ENCODE measurements at places on chromosomes 5 and 9.

GRCh38 chr5:172723508-172723907 lies 47.5 kb downstream of the DUSP1 start:
- DNase-seq, result no peak

- DNase-seq, result no peak
Observed at GRCh38 chr5:108686676-108687075, 61.0 kb upstream of the FER start.

DNA sequence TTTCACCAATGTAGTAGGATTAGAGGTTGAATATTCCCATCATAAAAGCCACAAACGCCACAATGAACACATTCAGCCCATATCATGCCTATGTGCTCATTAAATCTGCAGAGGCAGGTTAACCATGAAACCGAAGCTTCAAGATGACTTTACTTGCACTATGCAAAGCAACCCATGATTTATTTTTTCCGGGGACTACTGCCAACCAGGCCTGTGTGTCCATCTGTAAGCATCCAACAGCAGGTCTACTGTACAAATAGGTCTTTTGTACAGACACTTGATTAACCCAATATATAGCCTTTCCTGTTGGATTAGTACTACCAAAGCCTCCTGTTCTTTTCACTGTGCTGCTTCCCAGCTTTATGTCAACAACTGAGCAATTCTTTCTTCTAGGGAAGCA lies 104.9 kb upstream of the CDH10 start:
- peak; percentile 1 for DNase-seq

GRCh38 chr9:131986089-131986488 lies 93.6 kb downstream of the MED27 start:
- DNase-seq, result no peak

- no peak for DNase-seq
Observed at GRCh38 chr9:22356985-22357384, 89.6 kb upstream of the DMRTA1 start.

- DNase-seq, result no peak
Observed at GRCh38 chr5:87109746-87110145, 157.9 kb upstream of the RASA1 start.

GRCh38 chr9:70474413-70474812 lies 60.0 kb upstream of the KLF9 start:
- DNase-seq, result no peak

- DNase-seq, result no peak
Observed at GRCh38 chr9:111037708-111038330, 451 bp downstream of the LPAR1 start.

- DNase-seq, result peak; percentile 63
Observed at GRCh38 chr5:138953387-138954256, 78.5 kb upstream of the LRRTM2 start.

- no peak for DNase-seq
Observed at GRCh38 chr9:130862747-130863146, 27.7 kb downstream of the ABL1 start.

GRCh38 chr5:168110384-168110783 lies 181.1 kb upstream of the WWC1 start:
- no peak for DNase-seq

- DNase-seq, result no peak
Observed at GRCh38 chr9:84481636-84482218, 141.2 kb upstream of the SLC28A3 start.

GRCh38 chr5:57929271-57929670 lies 446.7 kb upstream of the ACTBL2 start:
- DNase-seq, result no peak

- no peak for DNase-seq
Observed at GRCh38 chr5:88670461-88670860, 212.5 kb downstream of the MEF2C start.

- no peak for DNase-seq
Observed at GRCh38 chr5:156556666-156557406, 229.9 kb downstream of the SGCD start.

DNA sequence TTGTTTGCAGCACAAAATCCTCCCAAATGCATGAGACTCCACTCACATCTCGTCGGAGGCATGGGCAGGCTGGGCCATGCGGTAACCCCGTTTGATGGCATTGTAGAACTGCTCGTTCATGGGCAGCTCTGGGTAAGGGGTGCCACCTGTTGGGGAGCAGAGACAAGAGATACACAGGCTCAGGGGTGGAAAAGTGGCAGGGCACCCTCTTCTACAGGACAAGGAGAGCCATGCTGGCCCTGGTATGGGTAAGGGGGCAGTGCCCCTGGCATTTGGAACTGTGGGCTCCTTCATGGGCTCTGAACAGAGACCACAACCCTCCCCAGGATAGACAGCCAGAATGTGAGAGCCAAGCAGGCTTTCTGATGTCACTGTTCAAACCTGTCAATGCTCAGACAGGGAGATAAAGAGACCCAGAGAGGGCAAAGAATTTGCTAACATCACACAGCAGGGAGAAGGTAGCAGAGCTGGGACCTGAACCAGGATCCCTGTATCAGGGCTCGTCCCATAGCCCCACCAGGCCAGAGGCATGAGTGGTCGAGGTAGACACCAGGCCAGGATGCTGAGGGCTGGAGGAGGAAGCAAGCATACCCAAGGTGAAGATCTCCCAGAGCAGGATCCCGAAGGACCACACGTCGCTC lies 33.2 kb upstream of the CSF1R start:
- no peak for DNase-seq

DNA sequence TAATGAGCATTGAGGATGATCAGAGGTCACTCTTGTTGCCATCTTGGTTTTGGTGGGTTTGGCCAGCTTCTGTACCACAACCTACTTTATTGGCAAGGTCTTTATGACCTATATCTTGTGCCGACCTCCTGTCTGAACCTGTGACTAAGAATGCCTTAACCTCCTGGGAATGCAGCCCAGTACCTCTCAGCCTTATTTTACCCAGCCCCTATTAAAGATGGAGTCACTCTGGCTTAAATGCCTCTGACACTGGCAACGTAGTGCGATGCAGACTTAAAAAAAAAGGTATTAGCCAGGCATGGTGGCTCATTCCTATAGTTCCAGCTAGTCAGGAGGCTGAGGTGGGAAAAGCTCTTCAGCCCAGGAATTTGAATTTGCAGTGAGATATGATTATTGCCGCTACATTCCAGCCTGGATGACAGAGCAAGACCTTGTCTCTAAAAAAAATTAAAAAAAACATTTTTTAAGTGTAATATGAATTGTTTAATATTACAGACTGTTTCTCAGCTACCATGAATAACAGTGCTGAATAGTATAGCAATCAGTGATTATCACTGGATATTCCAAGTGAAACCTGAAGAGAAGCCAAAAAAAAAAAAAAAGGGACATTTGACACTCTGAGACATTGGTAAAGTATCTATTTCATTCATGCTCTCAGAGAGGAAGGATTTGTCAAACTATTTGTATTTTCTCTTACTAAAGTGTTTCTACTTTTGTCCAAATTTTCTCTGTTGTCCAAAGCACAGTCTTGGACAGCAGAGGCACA lies 18.3 kb upstream of the STOM start:
- no peak for DNase-seq

- DNase-seq, result no peak
Observed at GRCh38 chr5:89756955-89757354, 652.6 kb downstream of the CETN3 start.

- DNase-seq, result no peak
Observed at GRCh38 chr5:50606179-50606578, 60.3 kb upstream of the PARP8 start.

DNA sequence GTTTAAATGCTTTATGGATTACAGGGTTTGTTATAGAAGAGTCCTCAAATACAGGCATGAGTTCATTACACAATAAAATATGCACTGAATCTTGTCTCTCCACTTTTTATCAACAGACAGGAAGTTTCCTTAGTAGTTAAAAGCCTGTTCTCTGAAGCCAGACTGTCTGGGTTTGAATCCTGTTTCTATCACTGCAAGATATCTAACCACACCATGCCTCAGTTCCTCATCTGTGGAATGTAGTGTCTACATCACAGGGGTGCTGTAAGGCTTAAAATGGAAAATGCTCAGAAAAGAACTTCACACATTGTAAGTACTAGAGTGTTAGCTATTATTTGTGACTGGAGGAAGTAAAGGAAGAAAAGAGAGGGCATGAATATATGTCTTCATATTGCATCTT lies 9.3 kb downstream of the LIX1 start:
- no peak for DNase-seq

GRCh38 chr5:149030838-149031397 lies 31.9 kb downstream of the SH3TC2 start:
- DNase-seq, result no peak

DNA sequence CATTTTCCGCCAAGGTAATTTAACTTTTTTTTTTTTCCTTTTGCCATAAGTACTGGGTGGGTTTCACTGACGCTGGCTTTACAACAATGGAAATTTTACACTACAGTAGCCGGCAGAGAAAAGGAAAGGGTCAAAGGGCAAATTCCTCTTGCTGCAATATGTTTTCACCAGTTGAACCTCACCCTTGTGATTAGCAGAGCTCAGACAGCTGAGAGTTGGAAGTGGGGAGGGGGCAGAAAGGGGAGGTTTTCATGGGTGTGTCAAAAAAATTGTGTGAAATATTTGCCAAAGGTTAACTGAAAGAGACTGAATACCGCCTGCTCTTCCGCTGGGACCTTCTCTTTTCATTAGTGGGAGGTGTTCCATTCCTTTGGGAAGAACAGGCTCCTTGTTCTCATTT lies 296.9 kb downstream of the ADAMTS6 start:
- peak; percentile 83 for DNase-seq

- DNase-seq, result no peak
Observed at GRCh38 chr5:116922532-116922931, 347.9 kb upstream of the SEMA6A start.

DNA sequence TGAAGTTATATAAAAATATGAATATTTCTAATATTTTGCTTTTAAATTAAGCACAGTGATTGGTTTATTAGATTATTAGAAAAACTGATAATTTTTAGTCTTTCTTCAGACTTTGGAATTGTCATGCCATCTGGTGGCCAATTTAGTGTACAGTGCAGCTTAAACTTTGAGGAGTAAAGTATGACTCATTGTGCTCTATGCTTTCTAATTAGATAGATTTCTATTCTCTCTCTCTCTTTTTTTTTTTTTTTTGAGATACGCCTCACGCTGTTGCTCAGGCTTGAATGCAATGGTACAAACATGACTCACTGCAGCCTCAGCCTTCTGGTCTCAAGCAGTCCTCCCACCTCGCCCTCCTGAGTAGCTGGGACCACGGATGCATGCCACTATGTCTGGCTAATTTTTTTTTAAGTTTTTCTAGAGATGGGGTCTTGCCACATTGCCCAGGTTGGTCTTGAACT lies 42.1 kb upstream of the GPR21 start:
- DNase-seq, result peak; percentile 84

GRCh38 chr9:97517331-97518089 lies 16.0 kb downstream of the TMOD1 start:
- DNase-seq, result no peak

DNA sequence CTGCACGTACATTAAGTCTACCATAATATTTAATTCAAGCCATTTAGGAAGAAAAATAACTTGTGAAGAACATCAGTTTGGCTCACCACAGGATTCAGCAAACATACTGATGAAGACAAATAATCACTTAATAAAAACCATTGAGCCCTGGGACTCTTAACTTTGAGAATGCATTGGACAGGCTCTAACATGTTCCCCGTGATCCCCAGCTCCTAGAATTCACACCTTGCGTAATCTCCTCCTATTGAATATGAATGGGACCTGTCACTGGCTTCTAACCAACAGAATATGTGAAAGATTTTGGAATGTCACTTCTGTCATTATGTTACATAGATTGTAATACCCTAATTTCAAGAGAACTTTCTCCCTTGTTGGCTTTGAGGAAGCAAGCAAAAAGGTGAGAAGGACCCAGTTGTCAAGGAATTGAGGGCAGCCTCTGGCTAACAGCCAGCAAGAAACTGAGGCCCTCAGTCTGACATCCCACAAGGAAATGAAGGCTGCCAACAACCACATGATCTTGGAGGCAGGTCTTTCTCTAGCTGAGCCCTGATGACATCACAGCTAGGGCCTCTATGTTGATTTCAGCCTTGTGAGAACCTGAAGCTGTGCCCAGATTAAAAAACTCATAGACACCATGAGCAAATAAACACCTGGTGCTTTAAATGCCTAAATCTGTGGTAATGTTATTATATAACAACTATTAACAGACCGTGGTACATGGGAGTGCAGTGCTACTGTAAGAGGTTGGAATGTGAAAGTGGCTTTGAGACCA lies 433.2 kb downstream of the SEMA5A start:
- DNase-seq, result no peak

GRCh38 chr5:27516437-27516836 lies 478.1 kb upstream of the CDH9 start:
- no peak for DNase-seq

GRCh38 chr9:70865471-70865870 lies 255.9 kb downstream of the TRPM3 start:
- DNase-seq, result no peak

GRCh38 chr5:179526978-179527377 lies 23.4 kb upstream of the RUFY1 start:
- DNase-seq, result no peak

GRCh38 chr5:153347611-153348010 lies 142.9 kb upstream of the GRIA1 start:
- no peak for DNase-seq

GRCh38 chr9:69584759-69585158 lies 87.4 kb downstream of the APBA1 start:
- DNase-seq, result peak; percentile 59

GRCh38 chr5:158534203-158534602 lies 565.5 kb downstream of the EBF1 start:
- no peak for DNase-seq

DNA sequence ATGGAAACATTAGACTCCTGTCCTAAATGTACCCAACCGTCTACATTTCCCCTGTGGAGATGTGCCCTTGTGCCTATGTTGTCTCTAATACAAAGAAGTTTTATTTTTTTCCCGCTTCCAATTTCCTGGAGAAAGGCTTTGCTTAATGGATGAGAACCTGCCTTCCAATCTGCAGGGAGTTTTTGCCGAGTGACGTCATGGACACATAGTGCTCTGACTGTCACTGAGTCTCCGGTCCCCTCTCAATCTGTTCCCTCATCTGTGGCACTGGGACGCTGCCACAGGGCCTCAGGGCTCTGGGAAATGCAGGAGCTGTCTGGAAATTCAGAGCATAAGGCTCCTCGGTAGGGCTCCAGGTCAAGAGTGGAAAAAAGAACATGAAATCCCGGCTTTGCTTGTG lies 144.8 kb downstream of the PDZD2 start:
- DNase-seq, result no peak

- DNase-seq, result no peak
Observed at GRCh38 chr9:23693374-23693773, 132.7 kb downstream of the ELAVL2 start.

DNA sequence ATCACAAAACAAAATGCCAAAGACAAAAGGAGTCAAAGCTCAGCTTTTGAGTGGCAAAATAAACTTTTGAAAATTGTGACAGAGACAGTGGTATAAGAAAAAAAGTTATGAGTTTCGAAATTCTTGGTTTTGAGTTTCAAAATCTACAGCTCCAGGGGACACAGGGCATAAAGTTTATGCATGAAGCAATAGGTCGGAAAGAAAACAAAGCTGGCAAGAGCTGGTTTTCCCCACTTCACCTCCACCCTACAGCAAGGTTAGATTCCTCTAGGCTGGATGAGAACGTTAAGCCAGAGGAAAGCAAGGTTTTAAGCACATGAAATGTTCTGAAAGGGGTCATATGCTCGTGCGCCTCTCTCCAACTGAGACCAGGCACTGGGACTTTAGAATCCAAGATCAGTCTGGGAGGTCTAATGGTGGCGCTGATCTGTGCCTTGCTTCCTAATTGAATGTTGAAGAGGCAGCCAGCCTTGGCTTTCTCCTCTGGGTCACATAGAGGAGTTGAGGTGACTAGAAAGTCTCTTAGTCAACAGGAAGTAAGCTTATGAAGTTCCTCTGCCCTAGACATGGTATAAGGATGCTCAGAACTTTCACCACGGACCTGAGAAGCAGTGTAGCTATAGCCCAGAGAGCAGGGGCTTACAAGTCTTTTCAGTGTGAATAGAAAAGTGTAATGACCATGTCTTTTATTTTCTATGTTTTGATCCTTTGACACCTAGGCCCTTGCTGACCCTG lies 167.7 kb upstream of the DMAC1 start:
- DNase-seq, result no peak
